Type B pancreatic cell (in vitro differentiated cells): ENCODE measurements at places on chromosomes 7 and 10.

DNA sequence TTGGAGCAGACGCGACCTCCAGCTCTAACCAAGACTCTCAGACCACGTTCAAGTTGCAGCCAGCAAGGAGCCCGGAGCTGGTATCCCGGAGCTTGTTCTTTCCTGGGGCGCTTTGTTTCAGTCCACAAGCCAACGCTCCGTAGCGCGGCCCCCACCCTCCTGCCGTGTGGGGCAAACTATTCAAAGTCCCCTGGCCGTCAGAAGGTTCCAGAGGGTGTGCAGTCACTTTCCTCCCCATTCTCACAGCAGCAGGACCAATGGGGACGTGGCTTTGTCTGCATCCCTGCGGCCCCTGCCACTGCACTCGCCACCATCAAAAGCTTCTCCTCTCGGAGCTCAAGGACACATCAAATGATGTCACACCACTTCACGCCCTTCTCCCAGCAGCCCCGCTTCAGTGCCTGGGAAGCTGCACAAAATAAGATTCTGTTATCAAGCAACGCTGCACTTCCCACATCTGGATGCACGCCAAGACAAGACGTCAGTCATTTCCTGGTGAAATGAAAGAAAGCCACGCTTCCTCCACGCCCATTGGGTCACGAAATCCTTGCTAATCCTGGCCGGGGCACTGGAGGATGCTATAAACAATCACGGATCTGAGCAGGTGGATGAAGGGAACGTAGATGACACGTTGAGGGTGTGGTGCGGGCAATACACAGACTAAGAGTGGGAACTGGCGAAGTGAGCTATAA, 348.2 kb downstream of the PTPRN2 start:
- DNase-seq = no peak

- no peak for DNase-seq
Observed at GRCh38 chr10:103481974-103482531, 3.0 kb upstream of the CALHM3 start.

DNA sequence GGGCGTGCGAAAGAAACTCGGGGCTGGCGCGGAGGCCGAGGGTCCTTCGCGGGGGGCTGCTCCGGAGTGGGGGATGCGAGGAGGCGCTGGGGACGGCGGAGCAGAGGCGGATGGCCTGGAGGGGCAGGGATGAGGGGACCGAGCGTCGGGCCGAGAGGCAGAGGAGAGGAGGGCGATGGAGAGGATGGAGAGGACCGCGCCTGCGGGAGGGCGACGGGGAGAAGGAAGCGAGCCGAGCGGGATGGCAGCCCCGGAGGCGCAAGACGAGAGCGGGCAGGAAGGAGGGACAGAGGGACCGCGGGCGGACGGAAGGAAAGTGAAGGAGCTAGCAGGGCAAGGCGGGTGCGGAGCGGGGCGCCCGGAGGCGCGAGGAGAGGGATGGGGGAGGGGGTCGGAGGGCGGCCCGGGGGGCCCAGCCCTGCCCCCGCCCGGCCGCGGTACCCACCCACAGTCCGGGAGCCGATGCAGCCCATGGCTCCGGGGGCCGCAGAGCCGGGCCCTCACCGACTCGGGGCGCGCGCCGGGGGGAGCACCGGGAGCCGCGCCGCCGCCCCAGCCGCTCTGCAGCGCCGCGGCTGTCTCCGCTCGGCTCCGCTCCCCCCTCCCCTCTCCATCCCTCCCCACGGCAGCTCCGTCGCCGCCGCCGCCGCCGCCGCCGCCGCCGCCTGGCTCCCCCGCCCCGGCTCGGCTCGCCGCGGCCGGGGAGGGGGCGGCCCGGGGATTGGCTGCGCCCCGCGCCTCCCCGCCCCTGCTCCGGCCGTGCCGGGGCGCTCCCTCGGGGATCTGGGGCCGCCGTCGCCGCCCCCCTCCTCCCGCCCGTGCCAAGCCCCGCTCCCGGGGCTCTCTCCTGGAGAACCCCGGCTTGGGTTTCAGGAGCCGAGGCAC, at the start of gene FAM131B:
Gene FAM131B (minus strand): TSS at position 583 of the 885 bp plus-strand sequence. CDS start 110 bp downstream, at position 473.
- DNase-seq = no peak

GRCh38 chr7:127396184-127396583, 3.7 kb upstream of the ZNF800 start:
- no peak for DNase-seq

DNA sequence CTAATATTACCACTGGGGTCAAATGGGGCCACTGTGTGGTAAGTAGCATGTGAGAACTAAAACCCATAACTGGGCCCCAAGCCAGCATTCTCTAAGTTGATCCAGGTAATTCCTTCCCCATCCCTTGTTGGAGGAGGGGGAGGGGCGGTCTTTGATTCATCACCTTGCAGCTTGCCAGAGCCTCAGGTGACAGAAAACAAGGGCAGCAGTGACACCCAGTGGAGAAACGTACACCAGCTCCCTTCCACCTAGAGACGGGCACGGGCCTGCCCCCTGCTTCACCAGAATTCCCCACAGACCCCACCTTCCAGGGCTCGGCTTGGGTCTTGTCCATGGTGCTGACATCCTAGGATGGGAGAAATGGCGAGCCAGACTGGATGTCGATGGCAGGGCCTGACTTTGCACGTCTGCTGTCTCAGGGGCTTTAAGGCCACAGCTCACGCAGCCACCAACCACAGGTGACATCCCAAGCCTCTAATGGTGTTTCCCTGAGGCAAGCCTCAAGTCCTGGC, 102.0 kb downstream of the STRA8 start:
- DNase-seq = peak; percentile 80

GRCh38 chr10:108908096-108908495, 1015.2 kb downstream of the XPNPEP1 start:
- no peak for DNase-seq

- DNase-seq = no peak
Observed at GRCh38 chr7:78218876-78219275, 420.3 kb downstream of the PHTF2 start.

DNA sequence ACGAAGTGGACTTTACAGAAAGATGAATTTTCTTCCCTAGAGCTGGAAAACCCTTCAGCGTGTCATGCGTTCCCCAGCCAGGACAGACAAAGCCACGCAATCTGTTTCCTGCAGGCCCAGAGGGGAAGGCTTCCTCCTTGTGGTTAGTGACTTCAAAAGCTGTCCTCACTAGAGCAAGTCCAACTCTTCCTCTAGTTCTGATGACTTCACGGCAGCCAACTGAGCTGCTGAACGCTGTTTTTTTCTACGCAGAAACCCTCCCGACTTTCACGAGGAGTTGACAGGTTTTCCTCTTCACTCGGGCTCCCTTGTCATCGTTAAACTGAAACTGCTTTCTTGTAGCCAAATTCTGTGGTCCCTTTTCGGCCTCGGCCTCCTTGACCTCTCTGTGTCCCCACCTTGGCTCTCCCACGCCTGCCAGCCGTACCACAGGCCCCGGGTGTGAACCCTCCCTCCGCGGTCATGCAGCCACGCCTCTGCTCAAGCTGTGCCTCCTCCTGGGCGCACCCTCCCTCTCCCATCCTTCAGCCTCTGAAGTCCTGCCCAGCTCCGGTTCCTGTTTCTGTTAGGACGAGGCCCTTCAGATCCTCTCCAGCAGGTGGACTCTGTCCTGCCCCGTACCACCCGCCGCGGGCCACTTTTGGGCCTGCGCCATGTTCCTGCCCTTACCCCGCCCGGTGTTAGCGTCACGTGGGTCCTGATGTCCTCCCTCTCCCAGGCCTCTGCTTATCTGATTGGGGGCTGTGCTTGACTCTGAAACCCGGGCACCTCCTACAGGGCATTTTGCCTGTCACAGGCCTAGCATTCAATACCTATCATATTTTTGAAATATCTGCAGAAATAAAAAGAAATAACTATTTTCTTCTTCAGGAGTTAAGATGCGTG, 39.3 kb downstream of the CUX1 start:
- no peak for DNase-seq

DNA sequence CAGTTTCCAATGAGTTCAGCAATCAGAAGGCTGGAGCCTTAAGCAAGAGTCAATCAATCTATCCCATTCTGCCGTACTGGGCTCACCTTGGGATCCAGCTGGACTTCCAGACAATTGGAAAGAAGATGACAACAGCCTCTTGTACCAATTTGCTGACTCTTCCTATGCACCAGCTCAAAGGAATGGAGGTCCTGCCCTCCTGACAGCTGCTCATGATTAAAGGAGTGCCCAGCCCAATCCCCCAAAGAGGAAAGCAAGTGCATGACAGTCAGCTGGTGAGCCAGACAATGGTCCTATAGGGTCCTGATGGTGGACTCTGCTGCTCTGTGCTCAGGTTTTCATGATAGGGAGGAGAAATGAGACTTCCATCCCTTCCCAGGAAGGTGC, 25.1 kb downstream of the VSTM4 start:
- DNase-seq = no peak

GRCh38 chr7:45259966-45260646, 102.5 kb downstream of the RAMP3 start:
- DNase-seq = peak; percentile 82

- no peak for DNase-seq
Observed at GRCh38 chr7:105621176-105621575, 39.9 kb upstream of the EFCAB10 start.

DNA sequence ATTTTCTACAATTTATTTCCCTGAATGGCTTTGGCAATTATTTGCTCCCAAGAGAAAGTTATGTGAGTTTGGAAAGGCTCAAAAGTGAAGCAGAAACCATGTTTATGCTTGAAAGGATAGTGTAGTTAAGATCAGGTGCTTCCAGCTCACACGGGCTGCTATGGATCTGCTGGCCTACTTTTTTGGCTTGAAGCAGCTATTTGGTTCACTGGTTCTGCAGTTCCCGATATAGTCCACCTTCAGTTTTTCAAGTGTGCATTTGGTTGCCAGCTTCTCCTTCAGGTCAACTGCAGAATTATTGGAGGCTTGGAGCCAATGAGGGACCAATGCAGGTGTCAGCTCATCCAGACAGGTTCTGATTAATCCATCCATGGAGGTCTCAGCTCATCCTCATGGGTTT, 484.3 kb upstream of the SEMA3A start:
- no peak for DNase-seq

- no peak for DNase-seq
Observed at GRCh38 chr10:114223066-114223465, 16.0 kb upstream of the VWA2 start.

GRCh38 chr10:123854003-123854402, 37.6 kb downstream of the CPXM2 start:
- DNase-seq = no peak

- DNase-seq = no peak
Observed at GRCh38 chr10:121674885-121675284, 76.6 kb upstream of the FGFR2 start.

GRCh38 chr10:5629303-5630111, 36.9 kb downstream of the ASB13 start:
- DNase-seq = no peak

GRCh38 chr10:83666762-83667161, 472.5 kb upstream of the GHITM start:
- DNase-seq = no peak

DNA sequence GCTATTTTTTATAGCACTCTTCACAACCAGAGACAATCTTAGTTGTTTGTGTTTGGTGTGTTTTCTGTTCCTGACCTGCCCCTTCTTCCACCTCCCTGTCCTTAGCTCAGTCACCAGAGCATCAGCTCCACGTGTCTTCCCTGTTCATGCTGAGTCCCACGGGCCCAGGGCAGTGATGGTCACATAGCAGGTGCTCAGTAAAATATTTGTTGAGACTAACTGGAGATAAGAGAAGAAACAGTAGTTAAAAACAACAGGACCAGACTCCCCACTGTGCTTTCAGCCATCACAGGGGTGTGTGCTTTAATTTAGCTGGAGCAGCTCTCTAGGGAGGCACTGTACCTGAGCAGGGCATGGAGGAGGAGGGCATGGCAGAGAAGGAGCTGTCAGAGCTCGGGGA, 307.3 kb upstream of the ZNF32 start:
- no peak for DNase-seq

- DNase-seq = no peak
Observed at GRCh38 chr10:74889662-74889998, 63.2 kb downstream of the KAT6B start.

DNA sequence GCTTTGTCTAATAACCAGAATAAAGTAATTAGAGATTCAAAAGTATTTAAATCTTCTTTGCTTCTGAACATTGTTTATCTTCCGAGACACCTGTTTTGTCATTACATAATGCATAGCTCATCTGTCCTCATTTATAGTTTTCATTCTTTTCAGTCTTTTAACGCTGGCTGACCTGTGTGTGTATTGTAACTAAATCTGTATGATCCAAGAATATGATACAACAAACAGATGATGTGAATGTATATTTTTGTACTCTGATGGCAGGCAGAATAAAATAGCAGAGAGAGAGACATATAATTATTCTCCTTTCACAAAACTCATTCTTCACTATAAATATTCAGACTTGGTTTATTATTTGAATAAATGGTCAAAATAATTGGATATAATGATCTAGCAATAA, 80.6 kb downstream of the ORC5 start:
- no peak for DNase-seq

DNA sequence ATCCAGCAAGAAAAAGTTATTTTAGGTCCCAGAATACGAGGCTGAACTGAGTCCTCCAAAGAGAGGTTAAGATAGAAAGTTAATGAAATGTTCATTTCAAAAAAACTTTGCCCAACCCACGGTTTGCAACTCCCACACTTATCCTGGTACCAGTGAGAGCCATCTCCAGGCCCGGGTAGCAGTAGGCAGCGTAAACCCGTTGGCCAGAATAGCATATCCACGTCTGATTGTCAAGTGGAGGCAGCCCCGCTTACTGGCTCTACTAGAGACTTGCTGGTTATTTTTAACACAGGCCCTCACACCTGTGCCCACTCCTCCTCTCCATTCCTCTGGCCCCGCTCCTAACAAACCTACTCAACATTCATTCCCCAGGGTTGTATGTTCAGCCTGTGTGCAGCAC, 109.7 kb downstream of the HIP1 start:
- DNase-seq = no peak

GRCh38 chr7:120991161-120991560, 2.6 kb downstream of the CPED1 start:
- no peak for DNase-seq

DNA sequence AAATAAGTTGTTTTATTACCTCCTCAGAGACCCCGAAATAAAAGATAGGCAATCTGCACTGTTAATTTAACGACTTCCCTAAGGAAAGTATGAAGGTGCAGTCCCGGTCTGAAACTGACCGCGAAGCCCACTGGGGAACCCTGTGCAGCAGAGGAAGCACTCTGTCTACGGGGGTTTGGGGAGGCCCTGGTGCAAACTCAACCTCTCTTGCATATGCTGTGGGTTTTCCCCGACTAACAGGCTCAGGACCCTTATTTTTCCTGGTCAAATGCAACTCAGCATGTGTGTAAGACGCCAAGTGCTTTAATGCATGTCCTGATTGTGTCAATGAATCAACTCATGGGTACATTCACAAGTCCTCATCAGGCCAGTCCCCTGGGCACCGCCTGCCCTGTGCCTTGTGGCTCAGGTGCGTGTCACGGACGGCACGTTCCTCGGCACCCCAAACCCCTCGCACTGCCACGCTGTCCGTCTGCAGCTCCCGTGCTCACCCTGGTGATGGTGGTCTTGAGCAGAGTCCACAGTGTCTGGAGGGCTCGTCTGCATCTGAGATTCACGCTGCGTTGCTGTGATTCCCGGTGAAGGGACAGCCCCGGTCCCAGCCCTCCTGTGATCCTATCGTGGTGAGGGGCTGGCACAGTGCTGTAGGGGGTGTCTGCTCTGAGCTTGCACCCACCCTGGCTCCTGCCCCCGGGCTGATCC, 33.8 kb downstream of the JAKMIP3 start:
- peak; percentile 54 for DNase-seq
